ENCODE measurements at places on chromosomes 12 and 14. TPM values are rescaled to one million over a fixed set of nuclear protein-coding genes. Genes with fewer than 3 reads are reported as not detected.

Gene WDHD1
- 44.3 TPM for total RNA-seq

DNA sequence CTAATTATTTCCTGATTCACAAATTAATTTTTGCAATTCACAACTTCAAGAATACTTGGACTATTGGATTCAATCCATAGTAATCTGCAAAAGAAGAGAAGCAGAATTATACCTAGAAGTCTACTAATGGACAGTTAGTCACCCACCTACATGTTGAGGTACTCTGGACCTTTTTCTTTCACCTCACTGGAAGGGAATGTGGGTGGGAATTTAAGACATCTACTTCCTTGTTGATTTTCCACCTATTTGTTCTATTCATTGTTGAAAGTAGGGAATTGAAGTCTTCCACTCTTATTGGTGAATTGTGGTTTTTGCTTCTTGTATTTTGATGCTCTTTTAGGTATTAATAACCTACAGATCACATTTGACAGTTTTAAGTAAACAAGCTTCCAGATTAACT lies 11.0 kb downstream of the RESF1 start:
- DNase-seq: no peak

- no peak for DNase-seq
Observed at GRCh38 chr12:89379148-89379838, 27.0 kb upstream of the DUSP6 start.

DNA sequence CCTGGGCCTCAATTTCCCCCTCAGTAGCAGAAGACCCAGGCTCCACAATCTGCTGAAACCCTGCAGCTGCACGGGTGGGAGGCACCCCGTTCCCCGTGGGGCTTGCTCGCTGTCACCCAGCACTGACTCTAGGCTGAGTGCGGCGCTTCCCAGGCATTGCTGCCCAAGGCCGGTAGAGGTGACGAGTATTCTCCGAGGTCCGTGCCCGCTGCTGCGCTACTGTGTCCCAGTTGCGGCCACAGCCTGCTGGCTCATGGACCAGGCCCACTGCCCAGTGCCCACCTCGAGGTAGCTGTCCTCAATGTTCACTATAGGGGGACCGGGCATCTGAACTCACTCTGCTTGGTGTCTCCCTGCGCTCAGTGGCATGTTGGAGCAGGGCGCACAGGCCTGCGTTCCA lies 74.7 kb downstream of the GSC start:
- no peak for DNase-seq

DNA sequence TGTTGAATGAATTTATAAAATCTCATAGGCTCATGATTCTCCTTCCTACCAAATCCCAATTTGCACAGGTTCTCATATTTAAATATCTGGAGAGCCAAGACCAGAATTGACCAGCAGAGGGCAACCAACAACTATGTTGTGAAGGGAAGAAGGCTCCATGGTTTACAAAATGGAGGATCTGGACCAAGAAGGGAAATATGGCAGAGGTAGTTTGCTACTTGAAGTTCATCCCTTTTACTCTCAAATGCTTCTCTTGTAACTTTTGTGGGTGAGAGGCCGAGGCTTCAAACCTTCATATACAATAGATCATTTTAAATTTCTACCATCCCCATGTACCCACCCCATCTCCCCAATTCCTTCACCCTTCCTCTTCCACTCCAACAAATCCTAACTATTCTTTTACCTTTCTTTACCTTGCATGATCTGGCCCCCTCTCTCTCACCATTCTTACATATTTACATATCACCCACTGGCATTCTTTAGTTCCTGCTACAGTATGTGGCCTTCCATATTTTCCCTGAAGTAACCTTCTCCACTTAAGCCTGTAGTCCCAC lies 3.8 kb upstream of the SMARCC2 start:
- peak; percentile 80 for DNase-seq

GRCh38 chr14:24274101-24274543 lies 2.7 kb upstream of the RABGGTA start:
- DNase-seq: no peak

- peak; percentile 35 for DNase-seq
Observed at GRCh38 chr12:82687021-82688011, 610 bp downstream of the TMTC2 start.
